ENCODE measurements at places on chromosomes 4 and X. TPM values are rescaled to one million over a fixed set of nuclear protein-coding genes. Genes with fewer than 3 reads are reported as not detected.

The ZNF711 gene
- total RNA-seq = 0.42 TPM

The ZMAT1 gene
- 0.13 TPM for total RNA-seq

The HSFX4 gene
- not detected for total RNA-seq

The CSAG3 gene
- not detected for total RNA-seq

The REPS2 gene
- 9.2 TPM for total RNA-seq

The RIPPLY1 gene
- 0.28 TPM for total RNA-seq

The ZNF182 gene
- total RNA-seq = 0.81 TPM

The SERTM2 gene
- total RNA-seq = not detected
